ENCODE measurements at places on chromosomes 4 and X.

- DNase-seq: no peak
These were observed 206.1 kb downstream of the MID1 start for GRCh38 chrX:10414156-10414824.

DNA sequence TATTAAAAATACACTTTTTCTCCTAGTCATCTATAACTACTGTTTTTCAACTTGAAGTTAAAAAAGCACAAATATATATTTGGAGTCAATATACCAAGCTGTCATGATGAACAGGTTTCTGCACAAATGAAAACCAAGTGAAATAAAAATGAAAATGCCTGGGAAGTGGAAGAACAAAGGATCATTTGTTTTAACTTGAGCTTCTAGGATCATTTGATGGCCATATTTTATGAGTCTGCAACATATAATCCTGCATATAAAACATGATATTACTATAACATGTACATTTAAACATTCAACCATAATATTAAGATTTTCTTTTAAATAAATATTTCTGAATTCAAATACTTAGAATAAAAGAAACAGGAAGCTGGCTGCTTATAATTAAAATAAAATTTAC lies 8.5 kb upstream of the ARHGEF38 start:
- no peak for DNase-seq

DNA sequence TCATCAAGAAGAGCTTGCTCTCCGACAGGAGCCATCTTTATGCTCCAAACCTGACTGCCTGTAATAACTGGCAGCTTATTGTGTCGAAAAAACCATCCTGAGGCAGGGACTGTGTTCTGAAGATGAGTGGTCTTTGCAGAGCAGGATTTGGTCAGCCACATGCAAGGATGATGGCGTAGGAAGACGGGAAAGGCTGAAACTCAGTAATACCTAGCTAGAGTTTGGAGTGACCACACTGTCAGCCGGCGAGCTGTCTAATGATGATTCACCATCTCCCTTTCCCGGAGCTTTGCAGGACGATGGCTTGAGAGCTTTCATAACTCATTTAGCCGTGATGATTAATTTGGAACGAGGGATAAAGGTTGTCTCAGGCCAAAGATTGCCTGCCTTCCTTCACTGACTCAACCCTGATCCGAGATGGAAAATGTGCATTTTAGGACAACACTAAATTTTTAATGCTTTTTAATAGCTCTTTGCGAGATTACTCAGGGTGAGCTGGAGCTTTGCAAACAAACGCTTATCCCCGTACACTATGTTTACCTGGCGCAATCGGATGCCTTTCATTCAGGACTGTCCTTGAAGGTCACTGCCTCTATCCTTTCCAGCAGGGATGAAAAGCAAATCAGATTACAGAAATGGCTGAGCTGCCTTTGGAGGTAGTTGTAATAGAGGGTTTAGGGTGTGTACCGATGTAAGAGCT lies 288.5 kb downstream of the ASMT start:
- DNase-seq: no peak

- no peak for DNase-seq
These were observed 24.7 kb upstream of the FRAS1 start for GRCh38 chr4:78032446-78032845.

GRCh38 chr4:8504279-8505007 lies 63.9 kb downstream of the TRMT44 start:
- DNase-seq: no peak

DNA sequence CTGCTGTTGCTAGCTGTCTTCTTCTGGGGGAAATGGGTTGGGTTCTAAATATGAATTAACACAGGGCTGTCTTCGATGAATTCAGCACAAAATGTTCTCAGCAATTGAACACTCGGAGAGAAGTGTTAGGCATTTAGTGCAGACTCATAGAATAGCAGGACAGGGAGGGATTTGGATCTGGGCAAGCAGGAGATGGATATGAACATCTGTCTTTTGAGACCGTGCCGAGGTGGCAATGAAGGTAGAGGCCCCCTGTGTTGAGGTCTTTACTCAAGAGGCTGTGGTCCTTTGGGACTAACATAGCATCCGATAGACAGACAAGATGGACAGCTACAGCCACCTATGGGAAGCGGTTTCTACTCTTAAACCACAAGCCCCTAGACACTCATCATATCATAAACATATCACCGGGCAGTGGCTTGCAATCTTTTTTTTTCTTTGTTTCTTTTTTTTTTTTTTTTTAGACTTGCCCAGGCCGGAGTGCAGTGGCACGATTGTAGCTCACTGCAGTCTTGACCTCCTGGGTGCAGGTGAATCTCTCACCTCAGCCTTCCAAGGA lies 6.7 kb downstream of the CD99 start:
- DNase-seq: no peak

GRCh38 chr4:89303177-89303576 lies 4.4 kb downstream of the GPRIN3 start:
- no peak for DNase-seq

DNA sequence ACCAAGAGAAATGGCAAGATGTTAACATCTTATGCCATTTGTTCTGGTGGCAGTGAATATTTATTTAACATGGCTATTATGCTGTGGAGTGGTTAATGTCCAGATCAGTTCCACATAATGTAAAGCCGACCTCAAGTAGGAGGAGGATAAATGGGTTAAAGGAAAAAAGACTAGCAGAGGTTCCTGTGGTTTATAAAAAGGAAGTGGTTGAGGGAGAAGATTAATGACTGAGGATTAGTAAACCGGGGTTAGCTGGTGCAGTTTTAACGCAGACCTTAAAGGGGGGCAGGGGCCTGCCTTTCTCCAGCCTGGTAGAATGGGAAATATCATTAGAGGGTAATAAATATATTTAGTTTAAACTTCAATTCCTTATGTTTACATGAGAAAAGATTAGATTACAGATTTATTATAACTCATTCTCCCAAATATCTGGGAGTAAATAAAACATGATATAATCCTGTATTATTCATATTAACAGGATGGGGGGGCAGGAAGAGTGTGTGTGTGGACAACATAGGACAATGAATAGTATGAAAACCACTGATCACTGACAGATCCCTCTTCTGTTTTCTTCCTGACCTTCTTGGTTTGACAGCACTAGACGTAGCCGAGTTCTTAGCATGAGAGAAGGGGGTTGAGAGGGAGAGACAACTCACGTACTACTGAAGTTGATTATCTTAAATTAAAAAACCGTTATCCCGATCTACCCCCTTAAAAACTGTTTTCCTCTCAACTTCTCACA lies 124.1 kb upstream of the LIMCH1 start:
- no peak for DNase-seq

GRCh38 chr4:12791536-12791935 lies 692.6 kb downstream of the RAB28 start:
- no peak for DNase-seq

DNA sequence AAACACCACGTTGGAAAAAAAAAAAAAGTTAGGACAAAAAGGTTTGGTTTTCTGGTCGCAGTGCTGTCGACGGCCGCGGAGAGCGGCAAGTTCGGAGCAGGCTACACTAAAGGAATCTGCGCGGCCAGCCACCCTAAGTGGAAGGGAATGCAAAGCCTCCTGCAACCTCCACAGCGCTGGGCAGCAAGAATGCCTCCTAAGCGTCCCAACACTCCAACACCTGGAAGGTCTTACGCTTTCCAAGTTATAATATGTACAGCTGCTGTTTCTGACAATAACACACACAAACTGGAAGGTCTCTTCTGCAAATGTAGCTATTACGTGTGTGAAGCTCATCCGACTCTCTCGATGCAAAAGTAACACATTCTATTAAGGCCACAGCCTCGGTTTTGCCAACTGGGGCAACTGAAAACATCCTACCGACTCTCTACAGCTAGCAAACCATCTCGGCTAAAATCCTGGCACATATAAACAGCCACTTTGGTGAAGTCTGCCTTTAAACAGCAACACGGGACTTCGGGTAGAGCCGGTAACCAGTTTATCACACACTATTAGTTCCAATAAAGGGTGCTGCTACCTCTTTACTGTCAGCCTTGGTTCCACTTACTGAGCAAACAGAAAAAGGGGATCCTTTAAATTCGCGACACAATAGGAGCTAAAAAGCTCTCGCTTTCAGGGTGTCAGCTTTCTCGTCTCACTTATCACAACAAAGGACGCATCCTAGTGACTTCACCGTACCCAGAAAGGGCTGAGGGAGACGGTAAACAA lies 895 bp downstream of the SMIM14 start:
- peak; percentile 52 for DNase-seq

DNA sequence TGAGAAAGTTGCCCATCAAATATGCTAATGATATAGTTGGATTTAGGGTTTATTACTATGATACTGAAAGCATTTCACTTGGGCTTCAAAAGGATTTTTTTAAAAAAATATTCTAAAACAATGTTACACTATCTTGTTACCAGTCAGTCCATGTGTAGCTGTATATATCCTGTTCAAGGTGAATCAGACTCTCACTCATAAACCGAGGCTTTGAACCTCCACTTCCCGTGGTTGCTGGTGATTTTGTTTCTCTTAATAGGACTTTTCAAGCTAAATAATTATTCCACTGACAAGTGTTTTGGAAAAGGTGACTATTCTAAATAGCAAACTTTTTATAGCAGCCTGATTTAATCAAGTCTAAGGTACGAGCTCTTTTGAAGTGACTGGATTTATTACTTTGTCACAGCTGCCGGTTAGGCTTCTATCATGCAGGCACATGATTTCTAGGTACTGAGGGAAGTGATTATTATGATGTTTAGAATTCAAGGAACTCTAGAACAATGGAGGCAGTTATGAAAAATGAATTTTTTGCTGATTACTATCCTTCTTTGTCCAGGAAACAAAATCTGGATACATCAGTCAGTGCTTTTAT lies 287.7 kb downstream of the KCTD8 start:
- no peak for DNase-seq

DNA sequence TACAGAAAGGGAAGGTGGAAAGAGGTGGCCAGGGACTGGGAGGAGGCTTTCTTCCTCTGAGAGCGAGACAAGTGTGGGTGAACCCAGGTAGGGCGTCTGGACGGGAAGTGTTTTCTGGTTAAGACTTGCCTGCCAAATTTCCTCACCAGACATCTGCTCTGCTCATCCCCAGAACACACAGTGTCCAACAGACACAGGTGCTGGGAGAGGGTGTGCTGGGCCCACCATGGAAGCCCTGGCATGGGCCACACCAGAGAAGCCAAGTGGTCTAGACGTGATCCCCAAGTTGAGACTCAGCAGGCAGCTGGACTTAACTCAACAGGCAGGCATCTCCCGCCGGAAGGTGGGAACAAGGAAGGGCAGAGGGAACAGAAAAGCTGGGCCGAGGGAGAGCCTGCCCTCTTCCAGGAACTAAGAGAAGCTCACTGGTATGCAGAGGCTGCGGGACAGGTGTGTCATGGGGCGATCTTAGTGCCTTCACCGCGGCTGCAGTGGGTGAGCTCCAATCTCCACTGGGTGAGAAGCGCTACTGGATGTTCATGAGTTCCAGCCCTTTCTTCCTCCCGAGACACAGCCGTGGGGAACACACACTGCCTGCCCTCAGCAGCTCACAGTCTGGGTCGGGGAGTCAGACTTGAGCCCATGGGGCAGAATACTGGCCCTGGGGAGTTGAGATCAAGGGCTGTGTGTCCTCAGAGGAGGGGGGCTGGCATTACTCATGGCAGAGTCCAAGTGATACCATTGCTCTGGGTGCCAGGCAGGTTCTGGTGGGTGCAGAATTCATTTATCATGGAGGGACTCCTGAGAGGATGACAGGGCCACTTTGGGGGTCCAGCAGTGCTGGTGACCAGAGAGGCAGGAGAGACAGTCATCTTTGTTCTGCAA lies 110.2 kb downstream of the CPZ start:
- no peak for DNase-seq

DNA sequence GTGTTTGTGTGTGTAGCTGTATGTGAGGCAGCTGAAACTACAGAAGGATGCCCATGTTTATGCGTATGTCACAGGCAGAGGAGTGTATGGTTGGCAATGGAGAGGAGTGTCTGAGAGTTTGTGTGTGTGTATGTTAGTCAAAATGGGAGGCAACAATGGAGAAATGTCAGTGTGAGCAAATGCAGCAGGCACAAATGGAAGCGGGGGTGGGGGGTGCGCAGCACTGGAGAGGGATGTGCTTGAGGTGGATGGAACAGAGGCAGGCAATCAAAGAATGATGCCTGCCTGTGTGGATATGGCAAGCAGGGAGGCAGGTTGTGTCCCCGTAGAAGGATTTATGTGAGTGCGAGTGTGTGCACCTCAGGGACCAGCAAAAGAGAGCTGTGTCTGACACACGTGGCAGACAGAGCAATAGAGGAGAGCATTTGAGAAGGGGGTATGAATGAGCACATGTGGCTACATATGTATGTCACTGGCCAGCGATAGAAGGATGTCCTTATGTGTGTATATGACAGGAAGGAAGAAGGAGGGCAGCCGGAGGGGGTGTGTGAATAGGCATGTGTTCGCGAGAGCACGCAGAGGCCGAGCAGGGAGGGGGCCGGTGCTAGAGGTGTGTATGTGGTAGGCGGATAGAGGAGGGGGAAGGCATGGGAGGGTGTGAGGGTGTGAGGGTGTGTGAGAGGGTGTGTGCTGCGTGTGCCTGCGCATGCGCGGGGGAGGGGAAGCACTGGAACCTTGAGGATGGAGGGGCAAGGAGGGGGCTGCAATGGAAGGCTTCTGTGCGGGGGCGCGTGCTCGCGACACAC lies 1.1 kb downstream of the PJA1 start:
- peak; percentile 68 for DNase-seq

GRCh38 chr4:4410271-4410670 lies 23.4 kb downstream of the NSG1 start:
- no peak for DNase-seq

- no peak for DNase-seq
These were observed 45.6 kb downstream of the GLUD2 start for GRCh38 chrX:121093011-121093410.

DNA sequence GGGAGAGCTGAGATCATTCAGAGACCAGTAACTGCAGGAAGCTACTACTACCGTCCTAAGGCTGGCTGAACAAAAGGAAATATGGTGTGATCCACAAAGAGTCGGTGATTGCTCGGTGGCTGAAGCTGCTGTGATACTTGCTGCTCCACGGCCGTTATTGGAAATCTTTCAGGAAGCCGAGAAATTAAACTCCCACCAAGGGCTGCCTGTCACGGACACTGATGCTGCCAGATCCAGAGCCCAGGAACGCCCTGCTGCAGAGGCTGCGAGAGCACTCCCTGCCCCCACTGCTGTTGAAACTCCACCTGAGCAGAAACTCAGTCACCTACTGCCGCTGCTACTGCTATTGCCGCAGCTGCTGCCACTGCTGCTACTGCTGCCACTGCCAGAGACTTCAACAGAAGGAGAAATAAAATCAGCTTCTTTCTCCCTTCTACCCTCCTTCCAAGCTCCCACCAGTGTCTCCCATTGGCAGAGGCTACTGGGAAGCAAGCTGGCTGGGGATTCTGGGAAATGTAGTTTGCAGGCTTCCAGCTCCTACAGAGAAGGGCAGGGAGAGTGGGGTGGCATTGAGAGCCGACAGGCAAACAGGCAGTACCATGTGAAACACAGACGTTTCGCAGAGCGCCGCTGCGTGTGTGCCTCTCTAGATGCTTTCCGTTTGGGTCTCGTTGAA lies 126.0 kb upstream of the ENPP6 start:
- peak; percentile 11 for DNase-seq

GRCh38 chr4:156591679-156592078 lies 379.9 kb downstream of the PDGFC start:
- no peak for DNase-seq

- DNase-seq: no peak
These were observed 379.4 kb downstream of the FBXW7 start for GRCh38 chr4:152156442-152156841.

- no peak for DNase-seq
These were observed 38.2 kb downstream of the HPGDS start for GRCh38 chr4:94304365-94304971.

- no peak for DNase-seq
These were observed 1176.8 kb downstream of the FAM133A start for GRCh38 chrX:94850811-94851210.

All from naive thymus-derived CD8-positive, alpha-beta T cell (primary cell).